ENCODE measurements at places on chromosomes 3 and 15.

DNA sequence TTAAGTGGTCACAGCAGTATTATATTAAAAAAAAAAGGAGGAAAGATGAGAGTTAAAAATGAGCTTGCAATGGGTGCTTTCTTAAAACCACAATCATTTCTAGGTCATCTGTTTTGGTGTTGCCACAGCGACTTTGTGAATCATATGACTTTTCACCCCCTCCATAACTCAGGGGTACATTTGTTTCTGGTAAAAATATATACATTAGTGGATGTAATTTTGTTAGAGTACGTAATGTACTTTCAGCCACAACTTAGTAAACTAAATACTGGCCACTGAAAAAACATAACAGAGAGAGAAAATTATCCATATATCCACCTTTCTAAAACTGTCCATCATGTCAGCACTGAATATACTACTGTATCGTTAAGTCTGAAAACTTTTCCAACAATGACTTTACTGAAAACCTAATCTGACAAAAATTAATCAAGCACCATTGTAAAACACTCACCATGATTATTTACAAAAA, 3.4 kb downstream of the ANKRD28 start:
- H3K27ac ChIP-seq: peak overlapping the region; percentile 92
- H3K4me3 ChIP-seq: peak overlapping the region; percentile 28
- peaks cover 9% of the 10 kb centered on the region for H3K4me1 ChIP-seq
- H3K36me3 ChIP-seq: no peaks in the 10 kb centered on the region

GRCh38 chr15:74373731-74374647, 6.5 kb upstream of the CYP11A1 start:
- H3K27ac ChIP-seq: peak overlapping the region; percentile 48
- no peaks in the 10 kb centered on the region for H3K36me3 ChIP-seq
- H3K27me3 ChIP-seq: no peaks in the 10 kb centered on the region
- peak; percentile 96 for DNase-seq

DNA sequence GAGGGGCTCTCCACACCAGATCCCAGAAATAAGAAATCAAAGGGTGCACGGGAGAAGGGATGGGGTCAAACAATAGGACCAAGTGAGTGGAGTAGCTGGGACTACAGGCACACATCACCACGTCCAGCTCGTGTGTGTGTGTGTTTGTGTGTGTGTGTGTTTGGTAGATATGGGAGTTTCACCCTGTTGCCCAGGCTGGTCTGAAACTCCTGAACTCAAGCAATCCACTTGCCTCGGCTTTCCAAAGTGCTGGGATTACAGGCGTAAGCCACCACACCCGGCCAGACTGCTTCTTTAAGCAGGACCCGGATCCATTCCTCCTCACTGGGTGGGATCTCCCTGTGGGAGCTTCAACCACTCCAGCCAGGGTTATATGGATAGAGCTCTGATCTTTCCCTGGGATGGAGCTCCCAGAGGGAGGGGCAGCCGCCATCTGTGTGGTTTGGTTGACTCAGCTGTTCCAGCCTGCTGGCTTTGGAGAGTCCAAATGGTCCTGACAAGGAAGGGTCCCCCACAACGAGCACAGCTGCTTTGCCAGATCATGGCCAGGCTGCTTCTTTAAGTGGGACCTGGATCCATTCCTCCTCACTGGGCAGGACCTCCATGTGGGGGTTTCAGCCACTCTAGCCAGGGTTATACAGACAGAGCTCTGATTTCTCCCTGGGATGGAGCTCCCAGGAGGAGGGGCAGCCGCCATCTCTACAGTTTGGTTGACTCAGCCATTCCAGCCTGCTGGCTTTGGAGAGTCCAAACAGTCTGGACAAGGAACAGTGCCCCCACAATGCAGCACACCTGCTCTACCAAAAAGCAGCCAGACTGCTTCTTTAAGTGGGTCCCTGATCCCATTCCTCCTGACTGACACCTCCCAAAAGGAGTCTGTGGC, 9.1 kb upstream of the AVEN start:
- no peaks in the 10 kb centered on the region for H3K4me1 ChIP-seq
- no peak overlapping the region for H3K4me3 ChIP-seq
- no peak overlapping the region for H3K27ac ChIP-seq

DNA sequence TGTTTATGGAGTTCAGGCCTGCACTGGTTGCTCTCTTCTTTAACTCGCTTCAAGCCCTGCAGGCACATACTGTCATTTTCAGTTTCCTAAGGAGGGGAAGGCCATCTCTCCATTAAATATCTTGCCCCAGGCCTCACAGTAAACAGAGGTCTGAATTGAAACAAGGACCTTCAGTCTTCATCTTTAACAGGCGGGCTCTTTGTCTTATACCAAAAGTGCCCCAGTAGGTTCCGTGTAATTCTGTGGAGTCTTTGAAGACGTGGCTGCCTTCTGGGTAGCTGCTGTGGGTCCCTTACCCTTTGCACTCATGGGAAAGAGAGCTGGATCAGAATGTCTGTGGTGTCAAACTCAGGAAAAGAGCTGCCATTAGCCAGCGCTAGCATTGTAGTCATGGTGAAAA, 161.2 kb downstream of the APBA2 start:
- H3K27me3 ChIP-seq: no peaks in the 10 kb centered on the region
- H3K27ac ChIP-seq: no peak overlapping the region
- no peaks in the 10 kb centered on the region for H3K36me3 ChIP-seq
- no peak overlapping the region for H3K4me3 ChIP-seq

DNA sequence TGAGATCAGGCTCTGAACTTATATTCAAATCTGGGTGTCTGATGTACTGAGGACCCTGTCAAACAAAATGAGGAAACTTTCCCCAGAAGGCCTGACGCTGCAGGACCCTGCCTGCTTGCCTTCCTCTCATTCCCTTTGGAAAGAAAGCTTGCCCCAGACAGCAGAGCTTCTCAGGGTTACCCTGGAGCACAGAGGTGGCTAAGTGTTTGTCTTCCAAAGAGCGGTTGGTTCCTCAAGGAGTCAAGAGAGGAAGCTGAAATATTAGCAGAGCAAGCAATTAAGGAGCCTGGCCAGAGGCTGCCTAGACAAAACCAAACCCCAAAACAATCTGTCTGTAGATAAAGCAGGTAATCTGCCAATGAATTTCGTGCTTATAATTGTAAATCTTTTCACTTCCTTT, 175.3 kb downstream of the NR1D2 start:
- no peaks in the 10 kb centered on the region for H3K27me3 ChIP-seq
- H3K27ac ChIP-seq: no peak overlapping the region
- no peak for DNase-seq

DNA sequence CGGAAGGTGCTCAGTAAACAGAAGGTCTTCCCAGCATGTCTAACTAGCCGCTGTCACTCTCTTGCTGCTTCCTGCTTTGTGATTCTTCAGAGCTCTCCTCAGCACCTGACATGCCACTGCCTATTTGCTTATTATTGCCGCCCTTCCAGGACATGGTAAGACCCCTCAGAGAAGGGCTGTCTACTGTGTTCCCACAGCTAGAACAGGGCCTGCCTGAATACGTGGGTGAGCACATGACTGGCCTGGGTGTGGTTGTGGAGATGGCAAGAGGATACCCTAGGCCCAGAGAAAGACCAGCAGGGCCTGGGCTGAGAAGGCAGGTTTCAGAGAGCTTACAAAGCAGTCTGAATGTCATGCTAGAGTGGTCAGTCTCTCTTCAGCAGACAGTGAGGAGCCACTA, 2.4 kb upstream of the EPHB1 start:
- H3K4me1 ChIP-seq: peaks cover 5% of the 10 kb centered on the region
- DNase-seq: no peak
- no peak overlapping the region for H3K4me3 ChIP-seq
- H3K36me3 ChIP-seq: no peaks in the 10 kb centered on the region
- H3K27ac ChIP-seq: no peak overlapping the region

DNA sequence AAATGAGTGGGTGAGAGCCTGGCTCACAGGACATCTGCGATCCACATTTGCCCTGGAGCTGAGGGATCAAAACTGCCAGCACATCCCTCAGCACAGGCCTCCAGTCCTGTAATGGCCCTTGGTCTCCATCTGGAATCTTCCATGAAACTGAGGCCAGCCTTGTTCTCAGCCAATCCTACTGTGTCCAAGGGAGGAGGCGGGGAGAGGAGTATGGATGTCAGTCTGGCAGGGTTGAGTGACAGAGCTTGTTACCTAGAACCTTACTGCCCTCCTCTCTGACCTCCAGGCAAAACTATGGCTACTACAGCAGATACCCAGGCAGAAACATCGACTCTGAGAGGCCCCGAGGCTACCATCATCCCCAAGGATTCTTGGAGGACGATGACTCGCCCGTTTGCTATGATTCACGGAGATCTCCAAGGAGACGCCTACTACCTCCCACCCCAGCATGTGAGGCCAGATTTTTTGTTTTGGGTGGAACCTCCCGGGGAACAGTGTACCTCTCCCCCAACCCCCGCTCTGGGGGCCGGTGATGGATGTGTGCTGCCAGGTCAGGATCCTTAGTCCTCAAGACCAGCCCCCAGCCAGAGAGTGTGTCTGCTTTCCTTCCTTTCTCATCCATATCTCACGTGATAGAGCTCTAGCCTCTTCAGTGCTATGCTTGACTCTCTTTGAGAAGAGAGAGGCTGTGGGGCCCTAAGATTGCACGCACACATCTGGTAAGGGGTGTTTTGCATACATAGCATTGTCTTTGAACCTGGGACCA, 41.3 kb downstream of the CHDH start:
- no peaks in the 10 kb centered on the region for H3K4me1 ChIP-seq
- no peak for DNase-seq
- no peak overlapping the region for H3K27ac ChIP-seq
- no peaks in the 10 kb centered on the region for H3K36me3 ChIP-seq

- peak overlapping the region; percentile 76 for H3K4me3 ChIP-seq
- no peaks in the 10 kb centered on the region for H3K27me3 ChIP-seq
- DNase-seq: no peak
- H3K36me3 ChIP-seq: peaks cover 26% of the 10 kb centered on the region
- no peak overlapping the region for H3K27ac ChIP-seq
Measured at GRCh38 chr3:40477666-40478065, 744 bp downstream of the ZNF619 start.

GRCh38 chr15:66966256-66966655, 99.1 kb upstream of the SMAD3 start:
- H3K4me1 ChIP-seq: no peaks in the 10 kb centered on the region
- no peak overlapping the region for H3K4me3 ChIP-seq
- peak; percentile 40 for DNase-seq

DNA sequence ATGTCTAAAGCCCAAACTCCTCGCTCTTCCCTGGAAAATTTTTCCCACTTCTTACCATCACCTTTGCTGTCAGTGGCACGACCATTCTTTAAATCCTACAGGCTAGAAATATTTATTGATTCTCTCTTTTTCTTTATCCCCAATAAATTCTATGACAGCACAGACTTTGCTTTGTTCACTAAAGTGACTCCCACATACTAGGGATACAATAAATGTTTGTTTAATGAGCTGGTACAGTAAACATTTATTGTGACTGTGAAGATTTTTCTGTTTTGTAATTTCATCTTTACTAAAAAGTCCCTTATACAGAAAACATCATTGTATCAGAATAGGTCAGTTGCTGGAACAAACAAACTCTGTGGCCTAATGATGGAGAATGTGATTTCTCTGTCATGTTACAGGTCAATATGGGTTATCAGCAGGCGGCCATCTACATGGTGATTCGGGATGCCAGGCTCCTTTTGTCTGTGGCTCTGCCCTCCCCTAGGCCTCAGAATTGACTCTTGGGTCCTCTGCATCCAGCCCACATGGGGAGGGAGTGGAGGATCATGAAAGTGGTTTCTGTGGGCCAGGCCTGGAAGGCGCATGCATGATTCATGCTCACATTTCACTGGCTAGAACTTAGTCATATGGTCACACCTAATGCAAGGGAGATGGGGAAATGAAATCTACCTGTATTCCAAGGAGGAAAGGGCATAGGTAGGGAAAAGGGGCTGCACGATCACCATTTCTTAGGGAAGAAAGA, 22.7 kb upstream of the KNG1 start:
- peaks cover 8% of the 10 kb centered on the region for H3K4me1 ChIP-seq
- DNase-seq: no peak
- H3K36me3 ChIP-seq: no peaks in the 10 kb centered on the region
- no peak overlapping the region for H3K4me3 ChIP-seq
- no peak overlapping the region for H3K27ac ChIP-seq

GRCh38 chr15:72923289-72923688, 129.0 kb upstream of the NEO1 start:
- no peaks in the 10 kb centered on the region for H3K4me1 ChIP-seq
- no peaks in the 10 kb centered on the region for H3K36me3 ChIP-seq
- peaks cover 8% of the 10 kb centered on the region for H3K27me3 ChIP-seq
- no peak overlapping the region for H3K27ac ChIP-seq
- no peak for DNase-seq

- no peak for DNase-seq
- H3K4me3 ChIP-seq: no peak overlapping the region
- H3K36me3 ChIP-seq: no peaks in the 10 kb centered on the region
- H3K27ac ChIP-seq: no peak overlapping the region
Measured at GRCh38 chr15:69723404-69724096, 270.9 kb downstream of the RPLP1 start.

DNA sequence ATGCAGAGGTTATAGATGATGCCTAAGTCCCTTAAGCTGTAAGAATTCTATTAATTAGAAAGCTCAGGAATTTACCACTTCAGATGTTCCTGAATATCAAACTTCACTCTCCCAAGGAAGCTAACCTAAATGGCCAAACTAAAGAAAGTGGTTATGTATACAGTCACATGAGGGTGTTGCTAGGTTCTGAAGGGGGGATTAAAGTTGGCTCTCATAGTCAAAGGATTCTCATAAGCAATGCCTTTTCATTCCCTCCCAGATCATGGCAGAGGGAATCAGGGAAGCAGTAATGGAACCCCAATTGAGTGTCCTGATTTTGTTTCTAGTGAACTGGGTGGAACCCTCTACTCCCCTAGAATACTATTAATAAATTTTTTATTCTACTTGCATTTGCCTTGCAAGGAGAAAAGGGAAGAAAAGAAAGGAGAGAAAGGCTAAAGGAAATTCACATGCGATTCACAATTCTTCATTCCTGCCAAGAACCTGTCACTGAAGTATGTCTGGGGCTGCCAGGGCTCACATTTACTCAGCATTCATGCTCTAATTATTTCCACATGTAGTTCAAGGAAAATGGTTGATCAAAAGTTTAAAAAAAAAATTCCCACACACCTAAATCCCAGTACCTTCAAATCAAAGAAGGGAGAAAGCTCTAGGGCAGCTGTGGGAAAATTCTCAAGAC, 25.1 kb downstream of the FSTL1 start:
- no peaks in the 10 kb centered on the region for H3K27me3 ChIP-seq
- no peak overlapping the region for H3K27ac ChIP-seq
- H3K36me3 ChIP-seq: no peaks in the 10 kb centered on the region
- DNase-seq: no peak
- H3K4me1 ChIP-seq: no peaks in the 10 kb centered on the region

- no peak overlapping the region for H3K4me3 ChIP-seq
- no peaks in the 10 kb centered on the region for H3K27me3 ChIP-seq
- no peaks in the 10 kb centered on the region for H3K4me1 ChIP-seq
Measured at GRCh38 chr3:127258733-127259132, 29.1 kb downstream of the PRR20G start.

DNA sequence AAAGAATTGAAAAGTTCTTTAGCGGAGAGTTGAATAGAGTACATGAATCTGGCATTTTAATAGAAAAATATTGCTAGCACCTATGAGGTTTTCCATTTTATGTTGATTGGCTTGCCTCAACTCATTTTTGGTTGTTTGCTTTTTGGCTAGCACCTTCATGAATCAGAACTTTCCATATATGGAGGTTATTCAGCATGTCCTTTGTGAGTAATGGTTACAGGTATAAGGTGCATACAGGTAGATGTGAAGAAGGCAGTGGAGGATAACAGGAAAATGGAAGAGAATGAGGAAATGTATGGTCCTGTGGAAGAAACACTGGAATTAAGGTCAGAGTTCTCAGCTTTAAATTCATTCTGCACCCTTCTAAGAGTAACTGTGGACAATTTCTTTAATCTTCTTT, 98.1 kb upstream of the GBE1 start:
- H3K4me3 ChIP-seq: no peak overlapping the region
- no peaks in the 10 kb centered on the region for H3K36me3 ChIP-seq
- no peak overlapping the region for H3K27ac ChIP-seq
- DNase-seq: no peak

Measured in natural killer cell (primary cell).